ENCODE measurements at places on chromosomes 4 and X.

DNA sequence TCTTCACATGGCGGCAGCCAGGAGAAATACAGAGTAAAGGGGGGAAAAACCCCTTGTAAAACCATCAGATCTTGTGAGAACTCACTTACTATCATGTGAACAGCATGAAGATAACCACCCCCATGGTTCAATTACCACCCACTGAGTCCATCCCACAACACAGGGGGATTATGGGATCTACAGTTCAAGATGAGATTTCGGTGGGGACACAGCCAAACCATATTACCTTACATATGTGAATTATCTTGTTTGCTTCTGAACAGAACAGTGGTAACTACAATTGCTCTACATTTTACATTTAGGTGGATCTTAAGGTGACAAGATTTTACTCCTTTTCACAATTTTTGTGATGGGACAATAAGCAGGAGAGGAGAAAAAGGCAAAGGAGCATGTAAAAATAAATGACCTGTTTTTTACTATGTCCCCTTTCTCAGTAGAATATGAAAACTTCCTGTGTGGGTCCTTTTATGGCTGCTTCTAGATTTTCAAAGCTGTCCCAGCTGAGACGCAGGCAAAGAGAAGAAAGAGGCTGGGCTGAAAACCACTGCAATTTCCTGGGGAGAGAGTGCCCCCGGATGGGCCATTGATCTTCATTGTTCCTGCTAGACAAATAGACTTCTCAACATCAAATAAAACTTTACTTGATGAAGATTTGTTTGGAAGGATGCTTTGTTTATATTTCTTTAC lies 45.9 kb upstream of the PGM2 start:
- DNase-seq = peak; percentile 73

DNA sequence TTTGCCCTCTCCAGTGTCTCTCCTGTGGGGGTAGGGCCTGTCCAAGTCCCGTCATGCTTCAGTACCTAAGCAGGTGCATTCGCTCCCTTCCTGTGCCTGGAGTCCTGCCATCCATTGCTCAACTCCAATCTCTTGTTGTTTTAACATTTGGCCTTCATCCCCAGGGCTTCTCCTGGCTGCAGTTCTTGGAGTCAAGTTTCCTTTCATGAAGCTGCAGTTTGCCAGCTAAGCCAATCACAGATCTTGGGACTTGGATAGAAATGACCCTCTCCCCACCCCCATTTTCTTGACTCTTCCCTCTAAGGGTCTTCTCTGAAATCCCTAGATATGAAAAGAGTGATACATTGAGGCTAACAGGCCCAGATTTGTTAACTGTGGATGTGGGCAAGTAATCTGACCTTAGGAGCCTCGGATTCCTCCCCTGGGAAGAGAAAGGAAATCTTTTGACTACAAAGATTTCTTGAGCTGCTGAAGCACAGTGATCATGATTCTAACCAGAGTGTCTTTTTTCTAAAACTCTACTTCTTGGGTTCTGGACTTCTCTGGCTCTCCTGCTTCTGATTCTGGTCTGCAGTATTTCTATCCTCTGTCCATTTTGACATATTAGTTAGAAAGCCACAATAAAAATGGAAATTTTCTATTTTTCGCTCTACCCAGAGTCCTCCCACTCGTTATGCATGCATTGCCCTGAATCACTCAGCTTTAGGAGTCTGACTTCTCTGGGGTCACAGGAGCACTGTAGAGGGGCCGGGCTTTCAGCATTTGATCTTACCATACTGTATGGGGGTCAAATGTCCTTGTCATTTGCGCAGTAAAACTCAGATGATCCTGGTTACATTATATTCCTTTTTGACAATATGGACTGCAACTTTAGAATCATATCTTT lies 61.0 kb downstream of the CHRNA9 start:
- DNase-seq = no peak

DNA sequence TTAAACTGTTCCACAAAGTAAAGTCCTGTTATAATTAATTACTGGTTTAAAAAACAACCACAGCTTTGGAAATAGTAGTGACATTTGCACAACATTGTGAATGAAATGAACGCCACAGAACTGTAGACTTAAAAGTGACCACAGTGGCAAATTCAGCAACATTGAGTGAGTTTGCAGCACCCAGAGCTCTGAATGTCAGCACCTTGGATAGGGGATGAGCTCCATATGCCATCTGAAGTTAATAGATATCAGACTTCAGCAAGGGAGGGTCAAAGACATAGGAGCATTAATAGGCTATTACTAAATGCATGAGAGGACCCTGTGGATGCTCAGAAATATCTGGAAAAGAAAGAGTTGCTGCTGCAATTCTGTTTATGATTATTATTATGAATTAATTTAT lies 55.3 kb upstream of the KCNIP4 start:
- DNase-seq = no peak

DNA sequence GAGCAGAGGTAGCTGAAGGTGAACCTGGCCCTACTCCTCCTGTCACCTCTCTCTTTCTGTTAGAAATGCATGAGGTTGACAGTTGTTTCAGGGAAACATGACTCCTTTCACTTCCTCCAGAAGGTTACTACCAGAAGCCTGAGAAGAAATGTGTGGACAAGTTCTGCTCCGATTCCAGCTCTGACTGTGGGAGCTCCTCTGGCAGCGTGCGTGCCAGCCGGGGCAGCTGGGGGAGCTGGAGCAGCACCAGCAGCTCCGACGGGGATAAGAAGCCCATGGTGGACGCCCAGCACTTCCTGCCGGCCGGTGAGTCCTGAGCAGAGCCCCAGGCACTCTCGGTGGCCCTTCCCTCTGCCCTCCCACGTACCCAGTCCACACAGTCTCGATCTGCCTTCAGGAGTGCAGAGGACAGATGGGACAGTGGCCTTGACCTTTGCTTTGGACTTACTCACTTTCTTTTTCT lies 61.3 kb upstream of the TLR2 start:
- no peak for DNase-seq

- DNase-seq = peak; percentile 68
Measured at GRCh38 chr4:82213485-82214417, 160.0 kb downstream of the HNRNPD start.

DNA sequence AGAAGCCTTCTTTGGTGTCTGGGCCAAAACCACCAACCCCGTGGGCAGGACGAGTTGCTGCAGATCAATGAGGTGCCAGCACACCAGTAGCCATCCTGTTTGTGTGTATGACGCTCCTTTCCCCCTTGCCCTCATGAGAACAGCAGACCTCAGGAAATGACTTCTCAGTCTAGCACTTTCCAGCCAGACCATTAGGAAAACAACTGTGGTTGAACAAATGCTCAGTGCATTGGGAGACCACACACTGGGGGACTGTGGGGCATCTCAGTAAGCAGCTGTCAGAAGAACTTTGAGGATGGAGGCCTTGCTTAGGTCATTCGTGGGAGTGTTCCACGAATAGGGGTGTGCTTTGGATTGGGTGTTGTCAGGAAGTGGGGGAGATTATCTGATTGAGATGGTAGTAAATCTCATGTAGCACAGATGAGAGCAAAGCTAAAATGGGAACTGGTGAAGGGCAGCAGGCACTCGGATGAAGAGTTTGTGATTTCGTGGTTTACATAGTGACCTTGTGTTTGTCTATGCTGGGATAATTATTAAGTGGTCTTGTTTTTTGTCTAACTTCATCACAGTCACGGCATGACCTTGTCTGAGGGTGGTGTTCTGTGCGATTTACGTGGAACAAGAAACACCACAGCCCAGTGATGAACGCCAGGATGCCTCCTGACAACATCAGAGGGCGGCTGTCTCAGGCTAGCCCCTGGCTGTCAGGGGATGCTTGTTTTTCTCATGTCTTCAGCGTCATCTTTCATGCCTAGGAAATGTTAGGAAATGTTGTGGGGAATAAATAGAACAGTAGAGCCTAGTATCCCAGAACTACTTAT lies 70.1 kb downstream of the USP46 start:
- DNase-seq = peak; percentile 74

- DNase-seq = no peak
Measured at GRCh38 chr4:137524725-137525369, 7.4 kb downstream of the PCDH18 start.

DNA sequence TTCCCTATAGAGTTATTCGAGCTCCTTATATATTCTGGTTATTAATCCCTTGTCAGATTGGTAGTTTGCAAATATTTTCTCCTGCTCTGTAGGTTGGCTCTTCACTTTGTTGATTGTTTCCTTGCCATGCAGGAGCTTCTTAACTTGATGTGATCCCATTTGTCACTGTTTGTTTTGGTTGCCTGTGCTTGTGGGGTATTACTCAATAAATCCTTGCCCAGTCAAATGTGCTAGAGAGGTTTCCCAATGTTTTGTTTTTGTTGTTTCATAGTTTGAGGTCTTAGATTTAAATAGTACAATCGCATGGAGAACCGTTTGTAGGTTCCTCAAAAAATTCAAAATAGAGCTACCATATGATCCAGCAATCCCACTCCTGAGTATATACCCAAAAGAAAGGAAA lies 2.3 kb upstream of the SYTL5 start:
- DNase-seq = no peak

GRCh38 chr4:94934201-94934600 lies 176.4 kb downstream of the BMPR1B start:
- no peak for DNase-seq
